ENCODE measurements at places on chromosomes 7 and 10.

GRCh38 chr10:29132551-29133111 is 156.2 kb upstream of the LYZL1 start:
- no peak for DNase-seq

DNA sequence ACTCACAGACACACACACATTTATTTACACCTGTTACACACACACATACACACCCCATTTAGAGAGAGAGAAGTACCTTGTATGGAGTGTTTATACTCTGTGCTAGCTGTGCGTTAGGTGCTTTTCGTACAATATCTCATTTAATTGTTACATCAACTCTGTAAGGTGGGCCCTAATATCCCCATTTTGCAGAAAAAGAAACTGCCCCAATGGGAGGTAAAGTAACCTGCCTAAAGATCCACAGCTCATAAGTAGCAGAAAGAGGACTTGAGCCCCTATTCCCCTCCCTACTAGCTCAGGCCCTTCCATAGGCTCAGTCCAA is 23.8 kb upstream of the RBM20 start:
- no peak for DNase-seq

DNA sequence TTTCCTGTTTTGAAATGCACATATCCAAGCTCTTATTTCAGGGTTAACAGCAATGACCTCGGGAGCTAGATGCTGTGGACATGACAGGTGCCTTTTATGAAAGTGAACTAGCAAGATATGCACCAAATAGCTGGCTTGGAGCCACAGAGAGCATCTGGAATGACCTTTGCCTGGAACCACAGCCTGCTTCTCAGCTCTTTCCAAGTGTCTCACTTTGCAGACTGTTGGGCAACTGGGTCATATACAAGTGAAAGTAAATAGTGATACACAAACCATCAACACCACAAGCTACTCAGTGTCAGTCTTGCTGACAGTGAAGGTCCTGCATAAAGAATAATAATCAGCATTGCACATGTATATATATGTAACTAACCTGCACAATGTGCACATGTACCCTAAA is 183.5 kb downstream of the RNF133 start:
- DNase-seq, result no peak

GRCh38 chr10:129946859-129947258 is 17.2 kb downstream of the EBF3 start:
- DNase-seq, result no peak

DNA sequence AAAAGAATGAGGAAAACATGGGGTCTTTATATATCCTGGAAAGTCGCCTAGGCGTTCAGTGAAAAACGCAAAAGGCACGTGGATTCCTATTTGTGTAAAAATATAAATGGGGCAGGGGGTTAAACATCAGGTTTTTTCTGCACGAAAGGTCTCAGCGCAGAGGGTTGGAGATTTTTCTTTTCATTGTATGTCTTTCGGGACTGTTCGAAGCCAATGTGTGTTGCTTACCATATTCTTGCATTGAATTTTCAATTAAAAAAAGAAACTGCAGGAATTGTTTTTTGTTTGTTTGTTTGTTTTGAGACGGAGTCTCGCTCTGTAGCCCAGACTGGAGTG is 169.2 kb downstream of the UBE2H start:
- DNase-seq, result no peak
